Kasumi-1 (cell line): ENCODE measurements at places on chromosomes 13 and 19.
A peak's percentile ranks its signal among the peaks of the same experiment; 100 is the strongest.

DNA sequence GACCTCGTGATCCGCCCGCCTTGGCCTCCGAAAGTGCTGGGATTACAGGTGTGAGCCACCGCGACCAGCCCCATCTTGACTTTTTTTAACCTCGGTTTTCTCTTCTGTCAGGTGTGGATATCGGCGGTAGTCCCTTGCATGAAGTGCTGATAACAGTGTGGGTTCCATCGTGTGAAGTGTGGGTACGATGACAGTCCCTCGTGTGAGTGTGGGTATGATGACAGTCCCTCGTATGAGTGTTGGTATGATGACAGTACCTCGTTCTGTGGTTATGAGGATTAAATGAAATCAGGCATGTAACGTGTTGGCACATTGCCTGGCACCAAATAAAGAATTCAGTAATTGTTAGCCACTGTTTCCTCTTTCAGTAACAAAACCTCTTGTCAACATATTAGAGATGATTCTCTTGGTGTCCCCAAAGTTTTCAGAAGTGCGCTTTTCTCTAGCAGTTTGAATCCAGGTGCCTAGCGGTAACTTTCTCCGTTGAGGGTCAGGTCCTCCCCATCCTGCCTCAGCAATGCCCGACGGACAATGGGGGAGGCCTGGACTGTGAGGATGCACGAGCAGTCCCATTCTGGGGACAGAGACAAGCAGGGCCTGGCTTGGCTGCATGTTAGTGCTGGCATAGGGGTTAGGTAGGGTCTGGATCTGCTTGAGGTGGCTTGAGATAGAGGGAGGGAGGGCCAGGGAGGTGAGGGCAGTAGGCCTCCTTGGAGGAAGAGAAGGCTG, 15.3 kb downstream of the GATAD2A start:
- DNase-seq = no peak

- DNase-seq = no peak
These were observed 114.4 kb upstream of the IRS2 start for GRCh38 chr13:109900741-109901140.

DNA sequence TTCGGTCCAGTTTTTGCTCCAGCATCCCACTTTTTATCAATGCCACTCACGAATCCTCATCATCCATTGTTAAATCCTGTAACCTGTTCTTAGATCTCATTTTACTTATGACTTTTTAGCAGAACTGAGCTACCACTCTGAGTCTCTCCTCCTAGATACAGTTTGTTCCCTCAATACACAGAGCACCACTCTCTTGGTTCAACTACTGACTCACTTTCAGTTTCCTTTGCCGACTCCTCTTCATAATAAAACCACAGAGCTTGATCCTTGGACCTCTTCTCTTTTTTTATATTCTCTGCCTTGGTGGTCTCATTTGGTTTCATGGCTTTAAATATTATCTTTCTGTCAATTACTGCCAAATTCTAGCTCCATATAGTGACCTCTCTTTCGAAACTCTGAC, 150.3 kb downstream of the SLITRK5 start:
- peak; percentile 53 for DNase-seq

- no peak for DNase-seq
These were observed 336.1 kb downstream of the SHISA2 start for GRCh38 chr13:25715760-25716159.

DNA sequence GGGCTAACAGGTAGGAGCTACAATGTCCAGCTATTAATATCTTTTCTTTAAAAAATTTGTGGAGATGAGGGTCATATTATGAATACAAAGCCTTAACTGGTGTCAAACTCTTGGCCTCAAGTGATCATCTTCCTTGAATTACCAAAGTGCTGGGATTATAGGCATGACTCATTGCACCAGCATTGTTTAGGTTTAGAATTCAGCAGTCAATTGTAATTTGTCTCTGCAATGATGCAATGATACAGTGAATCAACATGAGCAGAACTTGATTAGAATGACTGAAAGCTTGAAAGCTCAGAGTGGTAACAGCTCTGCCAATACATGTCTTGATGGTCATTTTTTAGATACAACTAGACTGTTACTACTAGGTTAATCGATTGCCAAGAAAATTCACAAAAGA, 752.8 kb upstream of the MIR17HG start:
- no peak for DNase-seq

DNA sequence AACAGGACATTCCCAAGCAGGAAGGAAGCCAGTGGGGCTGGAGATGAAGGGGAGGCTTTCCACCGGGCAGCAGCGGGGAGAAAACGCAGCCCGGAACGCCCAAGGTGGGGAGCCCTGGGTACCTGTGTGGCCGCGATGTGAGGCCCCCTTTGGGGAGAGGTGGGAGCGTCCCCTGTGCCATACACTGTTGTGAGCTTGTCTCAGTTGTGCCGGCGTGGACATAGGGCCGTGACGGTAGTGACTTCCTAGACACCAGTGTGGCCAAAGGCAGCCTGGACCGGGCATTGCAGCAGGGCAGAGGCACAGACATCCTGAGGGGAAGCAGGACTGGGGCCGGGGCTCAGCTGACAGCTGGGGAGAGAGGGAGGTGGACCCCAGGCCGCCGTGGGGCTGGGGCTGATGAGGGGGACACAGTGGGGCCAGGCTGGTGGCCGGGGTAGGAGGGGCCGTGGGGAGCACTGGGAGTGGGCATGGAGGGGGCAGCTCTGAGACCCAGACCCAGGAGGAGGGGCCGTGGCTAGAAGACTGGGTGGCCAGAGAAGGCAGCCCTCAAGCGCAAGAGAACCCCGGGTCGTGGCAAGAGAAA, 38.5 kb upstream of the TFDP1 start:
- DNase-seq = no peak

DNA sequence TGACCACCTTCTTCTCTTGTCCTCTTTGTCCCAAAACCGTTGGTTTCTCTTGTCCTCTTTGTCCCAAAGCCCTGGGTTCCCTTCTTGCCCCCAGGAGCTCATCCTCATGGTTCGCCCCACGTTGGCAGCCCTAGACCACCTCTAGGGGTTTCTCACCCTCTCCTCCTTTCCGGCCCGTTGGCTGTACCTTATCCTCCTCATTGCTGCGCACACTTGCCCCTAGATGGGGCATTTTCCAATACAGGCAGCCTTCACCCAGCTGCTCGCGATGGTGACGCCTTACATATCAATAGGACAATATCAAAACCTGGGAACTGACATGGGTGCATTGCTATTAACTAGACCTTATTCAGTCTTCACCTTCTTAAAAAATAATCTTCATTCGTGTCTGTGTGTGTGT, 86.5 kb downstream of the IPO5 start:
- no peak for DNase-seq

GRCh38 chr13:80361883-80362327, 21.0 kb upstream of the SPRY2 start:
- peak; percentile 47 for DNase-seq

DNA sequence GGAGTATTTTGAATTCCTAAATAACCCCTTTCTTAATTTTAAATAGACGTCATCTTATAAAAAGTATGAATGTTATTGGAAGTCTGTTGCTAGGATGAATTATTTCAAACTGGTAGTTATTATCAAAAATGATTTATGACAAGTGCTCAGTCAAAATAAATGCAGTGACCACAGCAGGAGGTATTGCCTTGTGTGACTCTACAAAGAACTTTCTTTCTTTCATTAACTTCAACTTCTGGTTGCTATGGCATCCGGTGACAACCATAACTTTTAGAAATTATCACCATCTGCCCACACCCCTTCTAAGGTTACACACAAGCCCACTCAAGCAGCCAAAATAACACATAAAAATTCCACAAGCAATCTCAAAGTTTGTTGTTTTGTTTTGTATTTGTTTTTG, 189.9 kb downstream of the DACH1 start:
- DNase-seq = no peak

DNA sequence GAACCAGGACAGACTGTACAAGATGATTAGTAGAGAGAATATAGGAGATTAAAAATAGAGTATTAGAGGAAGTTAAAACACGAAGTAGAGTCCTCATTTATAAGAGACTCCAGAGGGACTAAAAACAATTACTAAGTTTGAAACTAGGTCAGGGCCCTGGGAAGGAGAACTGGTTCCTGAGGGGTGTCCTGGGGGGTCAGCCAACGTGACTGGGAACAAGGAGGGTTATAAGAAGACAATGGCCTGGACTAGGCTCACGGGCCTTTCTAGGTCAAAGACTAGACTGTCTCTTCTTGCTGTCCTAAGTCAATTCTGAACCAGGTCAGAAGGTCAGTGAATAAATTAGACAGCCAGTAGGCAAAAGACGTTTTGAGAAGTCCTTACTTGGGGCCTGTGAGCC, 165.3 kb downstream of the IER2 start:
- no peak for DNase-seq

GRCh38 chr19:45404557-45405434, at the start of gene PPP1R13L:
PPP1R13L (minus strand) TSS chr19:45405069; CDS start chr19:45398318, 6,751 bp downstream.
- no peak for DNase-seq

DNA sequence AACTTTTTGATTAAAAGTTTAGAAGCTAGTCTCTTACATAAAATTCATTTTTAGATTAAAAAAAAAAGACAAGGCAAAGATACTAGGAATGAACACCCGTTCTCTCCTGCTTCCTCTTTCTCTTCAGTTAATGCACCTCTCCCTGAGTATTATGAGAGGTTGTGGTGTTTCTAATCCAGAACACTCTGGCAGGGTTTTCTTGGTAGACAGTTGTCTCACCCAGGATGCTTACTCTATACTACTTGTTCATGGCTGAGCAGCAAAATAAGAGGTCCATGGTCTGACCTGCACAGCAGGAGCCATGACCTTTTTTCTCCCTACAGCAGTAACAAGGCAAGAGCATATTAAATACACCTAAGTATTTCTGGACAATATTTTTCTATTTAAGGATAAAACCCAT, 62.0 kb downstream of the MICU2 start:
- peak; percentile 31 for DNase-seq

DNA sequence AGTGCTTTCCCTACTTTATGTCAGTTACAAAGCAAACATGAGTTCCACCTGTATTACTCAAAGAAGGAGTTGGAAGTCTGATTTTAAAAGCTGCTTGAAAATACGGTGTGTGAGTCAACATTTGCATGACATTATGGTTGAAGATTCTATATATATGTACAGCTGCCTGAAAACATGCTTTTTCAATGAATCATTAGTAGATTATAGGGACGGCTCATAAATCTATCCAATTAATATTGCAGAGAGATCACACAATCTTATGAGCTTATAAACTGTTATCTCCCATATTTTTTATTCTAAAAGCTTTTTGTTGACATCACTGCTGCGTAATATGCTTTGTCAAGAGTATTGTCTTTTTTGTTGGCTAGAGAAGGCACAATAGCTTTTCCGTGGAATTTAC, 873.8 kb downstream of the SLITRK6 start:
- DNase-seq = no peak

DNA sequence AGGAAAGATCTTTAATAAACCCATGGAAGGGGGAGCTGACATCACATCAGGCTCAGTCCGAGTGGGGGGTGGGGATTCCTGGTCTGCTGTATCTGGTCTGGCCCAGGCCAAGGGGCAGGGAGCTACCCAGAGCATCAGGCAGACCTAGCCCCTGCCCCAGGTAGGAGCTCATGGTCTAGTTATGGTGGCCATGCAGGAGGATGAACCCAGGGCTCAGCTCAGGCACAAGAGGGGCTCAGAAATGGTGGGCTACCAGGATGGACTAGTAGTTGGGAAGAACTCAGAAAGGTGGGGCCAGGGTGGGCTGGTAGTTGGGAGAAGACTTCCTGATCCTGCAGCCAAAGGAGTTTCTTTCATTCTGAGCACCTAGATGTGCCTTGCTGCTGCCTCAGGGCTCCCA, 14.3 kb downstream of the VSTM2B start:
- DNase-seq = no peak

DNA sequence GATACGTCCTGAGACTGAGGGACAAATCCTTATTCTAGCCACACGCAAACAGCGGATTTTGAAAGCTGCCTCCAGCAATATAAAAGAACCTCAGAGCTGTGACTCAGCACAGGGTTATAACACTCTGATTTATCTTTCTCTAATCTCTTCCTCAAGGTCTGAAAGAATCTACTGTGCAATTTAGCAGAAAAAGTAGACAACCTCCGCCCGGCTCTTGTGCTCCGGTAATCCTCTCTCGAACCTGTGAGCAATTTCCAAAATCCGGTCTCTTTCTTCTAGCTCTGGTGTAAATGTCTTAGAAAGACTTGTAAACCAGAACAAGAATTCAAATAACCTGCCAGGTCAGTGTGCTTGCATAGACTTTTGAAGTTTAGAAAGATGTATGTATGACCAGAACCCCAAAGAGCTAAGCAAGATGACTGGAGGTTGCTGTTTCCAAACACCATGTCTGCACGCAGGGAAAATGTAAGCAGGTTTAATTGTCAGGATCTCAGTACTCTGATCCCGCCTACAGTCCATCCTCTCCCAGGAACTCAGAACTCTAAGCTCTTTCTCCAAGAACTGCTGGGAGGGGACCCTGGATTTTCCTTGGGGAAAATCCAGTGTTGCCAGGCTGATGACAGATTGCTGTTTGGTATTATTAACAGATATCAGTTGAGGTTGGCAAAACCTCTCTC, 338.1 kb downstream of the RFC3 start:
- no peak for DNase-seq

DNA sequence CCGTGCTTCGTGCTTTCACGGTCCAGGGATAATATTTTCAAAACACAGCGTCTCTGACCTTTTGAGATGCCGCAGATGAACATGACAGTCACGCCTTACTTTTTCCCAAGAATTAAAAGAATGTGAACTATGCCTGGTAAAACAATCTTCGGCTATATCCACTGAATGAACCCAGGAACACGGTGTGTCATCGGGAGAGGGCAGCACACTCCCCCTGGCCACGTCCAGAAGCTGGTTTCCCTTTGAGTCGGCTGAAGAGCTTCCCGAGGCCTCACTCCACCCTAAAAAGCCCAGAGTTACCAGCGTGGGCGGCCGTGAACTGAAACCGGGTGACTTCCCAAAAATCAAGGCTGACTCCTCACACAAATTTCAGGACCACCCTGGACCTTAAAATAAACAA, 22.9 kb upstream of the SHISA2 start:
- no peak for DNase-seq

DNA sequence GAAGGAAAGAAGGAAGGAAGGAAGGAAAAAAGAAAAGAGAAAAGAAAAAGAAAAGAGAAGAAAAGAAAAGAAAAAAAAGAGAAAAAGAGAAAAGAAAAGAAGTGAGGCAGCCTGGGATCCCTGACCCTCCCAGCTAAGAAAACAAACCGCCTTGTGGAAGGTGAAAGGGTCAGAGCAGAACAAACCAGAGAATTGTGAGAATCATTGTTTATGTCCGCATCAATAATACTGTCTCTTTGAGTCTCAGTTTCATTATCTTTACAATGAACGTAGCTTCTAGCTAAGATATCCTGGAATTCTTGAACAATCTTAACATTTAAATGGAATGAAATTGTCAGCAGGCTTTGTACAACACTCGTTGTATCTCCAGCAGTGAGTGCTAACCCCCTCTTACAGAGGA, 66.4 kb upstream of the SERP2 start:
- no peak for DNase-seq

GRCh38 chr19:38606131-38606530, 11.6 kb downstream of the MAP4K1 start:
- DNase-seq = no peak

DNA sequence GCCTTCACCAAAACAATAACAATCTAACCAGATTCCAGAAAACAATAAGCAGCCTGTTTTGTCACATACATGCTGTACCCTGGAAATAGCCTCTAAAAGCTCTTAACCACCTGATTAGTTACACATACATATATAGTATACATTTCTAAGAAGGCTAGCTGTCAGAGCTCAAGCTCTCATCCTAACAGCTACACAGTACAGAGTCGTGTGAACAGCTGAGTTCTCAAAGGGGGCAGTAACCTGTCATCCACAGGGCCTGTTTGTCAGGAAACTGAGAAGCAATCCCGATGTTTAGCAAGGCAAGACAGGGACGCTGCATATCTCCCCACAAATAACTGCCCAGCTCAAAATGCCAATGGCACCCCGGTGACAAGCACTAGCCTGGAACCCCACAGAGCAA, 56.9 kb downstream of the STK24 start:
- DNase-seq = no peak
